Airway epithelial cell (primary cell): ENCODE measurements at places on chromosomes 13 and 19. TPM values are rescaled to one million over a fixed set of nuclear protein-coding genes. Genes with fewer than 3 reads are reported as not detected.

CBY2 gene
- total RNA-seq: not detected in 2 replicates

SIGLEC14 gene
- total RNA-seq: not detected in 2 replicates

PGLYRP2 gene
- total RNA-seq: not detected in 2 replicates

ZNF253 gene
- total RNA-seq: 2.3 and 2.7 TPM in 2 replicates

FFAR2 gene
- not detected in 2 replicates for total RNA-seq

ADGRE2 gene
- 3.5 and 6.3 TPM in 2 replicates for total RNA-seq

PBX4 gene
- 0.35 TPM in 1 of 2 replicates, not detected in the other for total RNA-seq

KLF2 gene
- 0.37 and 1.1 TPM in 2 replicates for total RNA-seq

ZNF723 gene
- not detected in 2 replicates for total RNA-seq

ZNF566 gene
- total RNA-seq: 2.2 TPM in 2 replicates

CLEC11A gene
- total RNA-seq: 3.7 and 4.9 TPM in 2 replicates

C3 gene
- 5.4 and 11.2 TPM in 2 replicates for total RNA-seq

ZNF135 gene
- total RNA-seq: 0.92 and 1.0 TPM in 2 replicates

XAB2 gene
- total RNA-seq: 34.7 and 37.8 TPM in 2 replicates

ARL11 gene
- 0.07 TPM in 1 of 2 replicates, not detected in the other for total RNA-seq

ZNF577 gene
- total RNA-seq: 2.5 and 5.0 TPM in 2 replicates

TPTE2 gene
- not detected in 2 replicates for total RNA-seq

AMER2 gene
- total RNA-seq: not detected in 2 replicates

SMIM44 gene
- not detected in 2 replicates for total RNA-seq

IFNL1 gene
- not detected in 2 replicates for total RNA-seq

SRRM5 gene
- not detected in 2 replicates for total RNA-seq

CYP2A6 gene
- total RNA-seq: not detected in 2 replicates

NFILZ gene
- not detected in 2 replicates for total RNA-seq

DIAPH3 gene
- 10.2 and 13.2 TPM in 2 replicates for total RNA-seq

ONECUT3 gene
- 0.28 TPM in 2 replicates for total RNA-seq

CATSPERD gene
- not detected in 2 replicates for total RNA-seq

MEX3D gene
- 55.4 and 66.9 TPM in 2 replicates for total RNA-seq

JAK3 gene
- 0.70 and 0.85 TPM in 2 replicates for total RNA-seq

SULT2A1 gene
- total RNA-seq: not detected in 2 replicates

BSPH1 gene
- total RNA-seq: not detected in 2 replicates

CEACAM20 gene
- total RNA-seq: not detected in 2 replicates

C19orf25 gene
- total RNA-seq: 33.7 and 51.3 TPM in 2 replicates

UPF1 gene
- 50.7 and 71.7 TPM in 2 replicates for total RNA-seq
